Anterior cingulate cortex (tissue), 58 donors: ENCODE measurements at places on chromosomes 12 and 14.

DNA sequence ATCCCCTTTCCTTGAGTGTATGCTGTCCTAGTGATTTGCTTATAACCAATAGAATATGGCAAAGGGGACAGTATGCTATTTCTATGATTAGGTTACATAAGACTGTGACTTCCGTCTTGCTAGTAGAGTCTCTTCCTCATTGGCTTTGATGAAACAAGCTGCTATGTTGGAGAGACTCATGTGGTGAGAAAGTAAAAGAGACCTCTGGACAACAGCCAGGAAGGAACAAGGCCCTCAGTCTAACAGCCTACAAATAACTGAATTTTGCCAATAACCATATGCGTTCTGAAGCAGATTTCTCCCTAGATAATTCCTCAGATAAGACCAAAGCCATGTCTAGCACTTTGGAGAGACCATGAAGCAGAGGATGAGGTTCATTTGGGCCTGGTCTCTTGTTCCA lies 134.5 kb upstream of the NAV3 start:
- no peak for DNase-seq

DNA sequence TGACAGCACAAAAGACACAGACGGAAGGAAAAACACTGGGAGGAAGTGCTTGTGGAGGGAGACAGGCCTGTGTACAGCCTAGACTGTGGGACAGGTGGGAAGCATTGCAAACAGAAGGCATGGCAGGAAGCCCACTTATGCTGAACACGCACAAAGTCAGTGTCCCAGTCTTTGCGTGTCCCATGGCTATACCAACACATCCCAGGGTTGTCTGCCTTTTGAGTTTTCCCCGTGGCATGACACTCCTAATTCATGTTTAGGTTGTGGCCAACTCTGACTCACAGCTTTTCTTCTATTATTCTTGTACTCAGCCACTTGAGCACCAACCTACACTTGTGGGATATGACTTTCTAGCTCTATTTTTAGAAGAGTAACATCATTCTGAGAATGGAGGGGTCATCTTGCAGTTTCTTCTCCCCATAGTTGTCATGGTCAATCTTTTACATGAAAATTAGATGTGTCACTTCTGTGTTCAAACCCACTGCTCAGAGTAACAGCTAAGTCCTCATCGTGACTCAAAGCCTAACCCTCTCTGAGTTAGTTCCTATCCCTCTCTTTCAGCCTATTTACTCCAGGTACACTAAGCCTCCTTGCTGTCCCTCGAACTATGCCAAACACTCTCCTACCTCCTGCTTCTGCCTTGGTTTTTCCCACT lies 27.5 kb upstream of the JPH4 start:
- DNase-seq: no peak

GRCh38 chr12:2003676-2004112 lies 563 bp downstream of the DCP1B start:
- DNase-seq: no peak

GRCh38 chr14:105177082-105177481 lies 4.0 kb downstream of the NUDT14 start:
- DNase-seq: no peak

DNA sequence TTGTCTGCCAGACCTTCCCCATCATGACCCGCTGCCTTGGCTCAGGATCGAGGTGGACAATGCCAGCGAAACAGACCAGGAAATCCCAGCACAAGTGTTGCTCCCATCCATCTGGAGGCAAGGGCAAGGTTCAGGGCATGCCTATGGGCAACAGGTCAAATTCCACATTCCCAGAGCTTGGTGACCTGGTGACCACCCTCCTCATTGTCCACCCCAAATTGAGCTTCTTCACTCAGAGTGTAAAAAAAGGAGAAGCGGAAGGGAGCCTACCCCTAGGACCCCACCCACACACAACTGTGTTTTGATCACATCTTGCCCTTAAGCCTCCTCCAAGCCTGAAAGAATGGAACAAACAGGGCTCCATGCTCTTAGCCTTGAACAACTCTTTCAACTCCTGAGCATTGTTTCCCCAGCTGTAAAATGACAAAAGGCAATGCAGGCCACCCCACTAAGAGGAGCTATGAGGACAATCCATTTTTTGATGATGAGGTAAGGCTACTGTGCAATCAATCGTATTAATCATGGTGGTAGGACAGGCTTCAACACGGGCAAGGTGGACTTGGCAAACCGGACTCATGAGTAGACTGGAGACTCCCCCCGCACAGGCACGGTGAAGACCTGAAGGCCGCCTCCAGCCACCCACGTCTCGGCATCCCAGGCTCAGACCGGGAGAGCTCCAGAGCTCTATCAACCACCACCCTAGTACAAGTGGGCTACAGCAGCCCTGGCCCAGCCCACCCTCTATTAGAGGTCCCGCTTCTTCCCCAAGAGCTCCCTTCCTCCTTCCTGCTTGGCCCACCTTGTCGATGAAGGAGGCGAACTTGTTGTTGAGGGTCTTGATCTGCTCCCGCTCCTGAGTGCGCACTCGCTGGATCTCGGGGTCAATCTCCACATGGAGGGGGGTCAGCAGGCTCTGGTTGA lies 866 bp downstream of the KRT79 start:
- DNase-seq: no peak

- no peak for DNase-seq
Measured at GRCh38 chr14:105034315-105035039, 13.6 kb upstream of the CDCA4 start.

DNA sequence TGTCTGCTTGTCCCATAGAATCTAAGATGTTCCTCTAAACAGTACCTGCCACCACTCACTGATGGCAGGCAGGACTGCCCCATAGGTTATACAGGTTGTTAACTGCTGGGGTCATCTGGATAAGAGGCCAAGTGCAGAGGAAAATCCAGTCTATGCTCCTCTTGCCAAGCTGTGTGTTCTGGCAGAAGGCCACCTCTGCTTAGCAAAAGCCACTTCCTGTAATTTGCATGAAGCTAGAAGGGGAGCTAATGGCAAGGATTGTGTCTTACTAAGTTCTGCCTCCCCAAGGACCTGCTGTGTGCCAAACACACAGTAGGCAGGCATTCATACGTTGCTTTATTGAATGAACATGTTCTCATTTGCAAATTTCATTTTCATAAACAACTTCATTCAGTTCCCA lies 445.4 kb downstream of the BCL11B start:
- no peak for DNase-seq

DNA sequence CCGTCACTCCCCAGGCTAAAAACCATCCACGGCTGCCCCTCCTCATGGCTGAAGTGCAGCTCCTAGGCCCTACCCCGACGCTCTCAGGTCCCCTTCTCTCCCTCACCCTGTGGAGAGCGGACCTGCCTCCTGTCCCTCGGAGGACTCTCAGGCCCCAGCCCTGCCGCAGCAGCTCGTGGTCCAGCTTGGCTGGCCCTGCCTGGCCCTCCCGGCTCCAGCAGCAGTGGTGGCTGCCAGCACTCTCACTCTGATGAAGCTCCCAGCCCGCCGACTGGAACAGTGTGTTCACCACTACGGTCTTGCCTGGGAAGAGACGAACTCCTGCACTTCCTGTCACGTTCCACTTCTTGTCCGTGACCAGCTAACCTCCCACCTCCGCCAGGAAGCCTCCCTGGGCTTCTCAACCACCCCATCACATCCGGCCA lies 11.1 kb downstream of the BAG5 start:
- no peak for DNase-seq

- DNase-seq: no peak
Measured at GRCh38 chr12:93149229-93149628, 220.1 kb upstream of the EEA1 start.

DNA sequence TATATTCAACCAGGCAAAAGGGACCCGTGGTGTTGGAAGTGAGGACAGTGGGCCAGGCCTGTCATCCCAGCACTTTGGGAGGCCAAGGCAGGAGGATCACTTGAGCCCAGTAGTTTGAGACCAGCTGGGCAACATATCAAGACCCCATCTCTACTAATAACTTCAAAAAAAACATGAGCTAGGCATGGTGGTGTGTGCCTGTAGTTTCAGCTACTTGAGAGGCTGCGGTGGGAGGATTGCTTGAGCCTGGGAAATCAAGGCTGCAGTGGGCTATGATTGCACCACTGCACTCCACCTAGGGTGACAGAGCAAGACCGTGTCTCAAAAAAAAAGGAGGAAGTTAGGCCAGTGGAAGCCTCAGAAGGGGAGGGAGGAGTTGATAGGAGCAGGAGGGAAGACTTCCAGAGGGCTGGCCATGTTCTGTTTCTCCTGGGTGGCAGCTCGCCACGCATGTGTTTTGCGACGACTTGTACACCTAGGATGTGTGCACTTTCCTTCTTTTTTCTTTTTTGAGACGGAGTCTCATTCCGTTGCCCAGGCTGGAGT lies 10.1 kb downstream of the SLC25A29 start:
- DNase-seq: no peak

GRCh38 chr12:74791365-74791764 lies 253.7 kb downstream of the ATXN7L3B start:
- DNase-seq: no peak

- DNase-seq: no peak
Measured at GRCh38 chr14:32419429-32419828, 90.3 kb downstream of the AKAP6 start.

- no peak for DNase-seq
Measured at GRCh38 chr12:17097674-17098073, 491.7 kb upstream of the LMO3 start.

DNA sequence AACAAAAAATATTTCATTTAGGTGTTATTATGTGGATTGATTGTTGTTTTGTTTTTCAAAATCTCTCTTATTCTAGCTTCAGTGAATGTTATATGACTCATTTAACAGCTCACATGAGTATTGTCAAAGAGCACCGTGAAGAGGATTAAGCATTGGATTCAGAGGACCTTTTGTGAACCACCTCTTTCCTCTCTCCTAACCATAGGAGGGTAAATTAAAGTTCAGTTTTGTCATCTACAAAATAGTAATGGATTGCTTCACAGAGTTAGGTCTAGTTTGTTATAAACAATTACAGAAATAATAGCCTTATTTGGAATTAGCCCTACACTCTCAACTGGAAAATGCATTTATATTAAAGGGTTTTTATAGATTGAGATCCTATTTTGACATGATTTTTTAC lies 962 bp upstream of the KERA start:
- no peak for DNase-seq

GRCh38 chr12:41968599-41968998 lies 176.1 kb downstream of the GXYLT1 start:
- DNase-seq: no peak

DNA sequence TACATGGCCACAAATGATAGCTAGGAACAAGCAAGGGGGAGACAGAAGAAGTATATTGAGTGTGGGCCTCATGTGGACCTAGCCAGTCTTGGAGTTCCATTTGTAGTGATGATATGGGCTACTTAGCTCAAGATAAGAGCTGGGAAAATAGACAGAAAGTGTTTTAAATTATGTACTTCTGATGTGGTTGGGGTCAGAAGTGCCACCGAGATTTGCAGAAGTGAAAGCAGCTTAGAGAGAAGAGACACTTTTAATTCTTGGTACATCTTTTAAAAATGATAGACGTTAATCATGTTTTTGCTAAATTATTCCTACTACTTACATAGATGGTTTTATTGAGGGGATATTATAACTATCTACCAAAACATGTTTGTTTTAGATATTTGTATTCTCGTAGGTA lies 198.3 kb upstream of the PDZRN4 start:
- DNase-seq: no peak

DNA sequence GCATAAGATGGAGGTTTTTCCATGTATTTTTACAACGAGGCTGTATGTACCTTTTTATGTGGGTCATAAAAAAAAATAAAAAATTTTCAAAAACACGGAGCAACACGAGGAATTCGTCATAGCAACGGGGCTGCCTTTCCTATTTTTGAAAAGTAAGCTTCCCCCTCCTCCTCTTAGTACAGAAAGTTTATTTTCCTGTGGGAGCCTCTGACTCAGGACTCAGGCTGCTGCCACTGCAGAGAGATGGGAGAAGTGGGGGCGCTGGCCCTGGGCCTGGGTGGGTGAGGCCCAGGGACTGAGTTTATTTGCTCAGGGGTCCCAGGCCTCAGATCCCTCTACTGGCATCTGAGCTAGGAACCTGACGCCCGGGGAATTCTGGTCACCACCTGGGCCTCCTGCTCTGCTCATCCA lies 10.2 kb upstream of the CMKLR1 start:
- DNase-seq: no peak

GRCh38 chr14:54026671-54027070 lies 70.0 kb upstream of the BMP4 start:
- DNase-seq: no peak

GRCh38 chr12:52216100-52216499 lies 16.9 kb upstream of the KRT7 start:
- no peak for DNase-seq

DNA sequence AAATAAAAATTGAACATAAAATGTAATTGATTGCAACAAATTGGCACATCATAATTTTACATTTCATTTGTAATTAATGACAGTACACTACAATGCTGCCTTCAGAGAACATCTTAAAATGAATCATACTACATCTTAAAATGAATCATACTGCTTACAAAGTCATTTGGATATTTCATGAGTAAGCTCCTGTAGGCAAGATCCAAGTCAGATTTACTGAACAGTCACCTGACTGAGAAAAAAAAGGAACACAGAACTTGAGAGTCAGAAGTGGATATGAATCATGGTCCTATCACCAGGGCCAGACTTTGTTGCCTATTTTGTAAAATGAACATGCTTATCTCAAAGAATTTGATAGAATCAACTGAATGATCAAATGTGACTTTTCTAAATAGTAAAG lies 32.7 kb upstream of the FBLN5 start:
- DNase-seq: no peak

DNA sequence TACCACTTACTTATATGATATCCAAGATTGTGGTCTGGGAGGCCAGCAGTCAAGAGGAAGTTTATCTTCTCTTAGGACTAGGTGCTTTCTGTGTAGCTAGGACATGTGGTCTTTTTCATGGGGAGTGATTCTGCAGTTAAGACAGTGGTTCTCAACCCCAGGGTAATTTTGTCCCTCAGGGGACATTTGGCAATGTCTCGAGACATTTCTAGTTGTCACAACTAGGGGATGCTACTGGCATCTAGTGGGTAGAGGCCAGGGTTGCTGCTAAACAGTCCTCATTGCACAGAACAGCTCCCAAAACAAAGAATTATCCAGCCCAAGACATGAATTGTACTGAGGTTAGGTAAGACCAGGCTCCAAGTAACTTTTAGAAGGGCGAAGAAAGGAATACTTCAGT lies 20.0 kb downstream of the AMDHD1 start:
- DNase-seq: no peak

DNA sequence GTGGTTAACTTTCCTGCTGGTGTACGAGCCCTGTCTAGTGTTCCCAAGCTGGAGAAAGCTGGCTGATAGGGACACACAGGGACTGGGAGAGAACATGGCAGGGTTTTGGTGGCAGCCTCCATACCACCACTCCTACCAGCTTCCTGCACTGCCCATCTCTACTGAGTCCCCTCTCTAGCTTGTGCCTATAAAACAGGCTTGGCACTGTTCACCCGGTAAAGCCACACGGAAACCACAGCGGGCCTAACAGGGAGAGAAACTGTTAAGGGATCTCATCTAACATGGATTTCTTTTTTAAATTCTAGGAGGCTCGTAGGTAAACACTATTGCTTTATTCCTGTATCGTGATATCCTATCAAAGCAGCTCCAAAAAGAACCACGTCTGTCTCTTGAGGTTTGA lies 204.7 kb downstream of the TTC7B start:
- DNase-seq: no peak

GRCh38 chr12:121860257-121860656 lies 1.6 kb upstream of the HPD start:
- DNase-seq: no peak
